GM12891 (cell line): ENCODE measurements at places on chromosomes 4 and X.

- DNase-seq, result no peak
These were observed 112.2 kb downstream of the ZAR1 start for GRCh38 chr4:48602222-48602621.

DNA sequence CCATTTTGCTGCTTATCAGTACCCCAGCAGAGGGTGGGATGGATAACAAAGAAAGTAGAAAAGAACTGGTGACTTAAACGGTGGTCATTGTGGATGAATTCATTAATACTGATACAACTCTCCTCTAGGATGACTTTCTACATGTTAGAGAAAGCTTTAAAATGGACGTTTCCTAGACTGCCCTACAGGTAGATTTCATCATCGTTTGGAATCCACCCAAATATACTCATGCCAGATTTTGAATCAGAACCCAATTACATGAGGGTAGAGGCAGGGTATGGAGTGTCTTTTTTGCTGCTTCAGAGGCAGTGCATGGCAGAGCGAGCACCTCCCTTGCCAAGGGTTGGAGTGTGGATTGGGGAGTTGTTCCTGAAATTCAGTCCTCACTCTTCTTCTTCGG is 13.3 kb upstream of the ANTXR2 start:
- no peak for DNase-seq

GRCh38 chrX:17603196-17603595 is 134.1 kb upstream of the SCML1 start:
- DNase-seq, result no peak

DNA sequence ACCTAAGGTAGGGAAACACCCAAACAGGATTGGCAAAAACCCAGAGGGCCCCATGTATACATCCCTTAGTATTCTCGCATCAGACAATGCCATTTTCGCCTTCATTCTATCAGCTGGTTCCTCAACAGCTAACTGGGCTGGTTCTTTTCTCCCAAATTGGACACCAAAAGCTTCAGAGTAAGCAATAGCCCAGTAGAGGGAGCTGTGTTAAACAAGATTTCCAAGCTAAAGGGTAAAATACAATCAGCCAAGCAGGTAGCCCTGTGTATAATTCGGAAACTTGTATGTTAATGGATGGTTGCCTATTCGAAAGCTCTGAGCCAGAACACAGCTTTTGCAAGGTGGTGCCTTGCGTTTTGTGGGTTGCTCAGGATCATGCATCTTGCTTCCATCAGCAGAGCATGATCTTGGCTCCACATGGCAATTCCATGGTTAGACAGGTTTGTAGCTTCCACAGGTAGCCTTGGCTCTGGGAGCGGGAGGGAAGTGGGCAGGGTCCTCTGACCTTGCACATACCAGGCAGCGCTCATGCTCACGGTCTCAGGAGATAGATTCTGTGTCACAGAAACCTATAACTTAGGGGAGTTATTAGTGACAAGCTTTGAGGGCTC is 115.2 kb upstream of the LNX1 start:
- peak; percentile 8 for DNase-seq

DNA sequence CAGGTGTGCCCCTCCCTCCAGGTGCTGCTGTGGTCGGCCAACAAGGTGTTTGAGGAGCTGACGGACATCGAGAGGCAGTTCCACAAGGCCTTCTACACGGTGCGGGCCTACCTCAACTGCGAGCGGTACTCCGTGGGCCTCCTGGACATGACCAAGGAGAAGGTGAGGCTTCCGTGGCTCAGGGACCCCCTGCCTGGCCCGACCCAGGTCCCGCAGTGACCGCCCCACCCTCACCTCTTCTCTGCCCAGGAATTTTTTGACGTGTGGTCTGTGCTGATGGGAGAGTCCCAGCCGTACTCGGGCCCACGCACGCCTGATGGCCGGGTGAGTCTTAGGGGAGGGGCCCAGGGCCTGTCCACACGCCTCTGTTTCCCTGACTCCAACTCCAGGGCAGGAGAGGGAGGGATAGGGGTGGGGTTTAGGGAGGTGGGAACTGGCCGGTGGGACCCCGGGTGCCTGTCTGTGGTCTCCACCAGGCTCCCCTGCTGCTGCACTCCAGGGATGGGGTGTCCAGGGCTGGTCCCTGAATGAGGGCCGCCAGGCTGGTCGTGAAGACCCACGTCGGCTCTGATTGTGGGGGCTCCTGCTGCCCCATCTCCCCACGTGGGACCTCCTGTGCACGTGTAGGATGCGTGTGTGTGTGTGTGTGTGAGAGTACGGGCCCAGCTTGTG is 20.1 kb downstream of the ATP5ME start:
- no peak for DNase-seq

DNA sequence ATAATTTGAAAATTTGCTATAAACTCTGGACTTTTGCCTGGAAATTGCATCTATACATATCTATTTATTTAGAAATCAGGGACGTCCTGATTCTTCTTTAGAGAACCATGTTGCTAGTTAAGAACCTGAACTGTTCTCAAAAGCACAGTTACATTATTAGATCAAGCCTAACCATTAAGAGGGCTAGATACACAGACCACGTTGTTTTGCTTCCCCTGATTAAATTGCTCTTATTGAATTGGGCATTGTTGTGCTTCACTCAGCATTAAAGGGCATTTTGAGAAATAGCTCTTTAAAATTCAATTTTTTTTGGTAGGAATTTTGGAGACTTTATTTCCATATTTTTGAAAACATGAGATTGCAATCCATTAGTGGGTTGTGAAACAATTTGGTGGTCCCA is 44.4 kb downstream of the FIP1L1 start:
- no peak for DNase-seq

- peak; percentile 62 for DNase-seq
These were observed 1.7 kb downstream of the CTBP1 start for GRCh38 chr4:1246901-1247863.

GRCh38 chr4:165945991-165946390 is 73.0 kb downstream of the TLL1 start:
- DNase-seq, result no peak

DNA sequence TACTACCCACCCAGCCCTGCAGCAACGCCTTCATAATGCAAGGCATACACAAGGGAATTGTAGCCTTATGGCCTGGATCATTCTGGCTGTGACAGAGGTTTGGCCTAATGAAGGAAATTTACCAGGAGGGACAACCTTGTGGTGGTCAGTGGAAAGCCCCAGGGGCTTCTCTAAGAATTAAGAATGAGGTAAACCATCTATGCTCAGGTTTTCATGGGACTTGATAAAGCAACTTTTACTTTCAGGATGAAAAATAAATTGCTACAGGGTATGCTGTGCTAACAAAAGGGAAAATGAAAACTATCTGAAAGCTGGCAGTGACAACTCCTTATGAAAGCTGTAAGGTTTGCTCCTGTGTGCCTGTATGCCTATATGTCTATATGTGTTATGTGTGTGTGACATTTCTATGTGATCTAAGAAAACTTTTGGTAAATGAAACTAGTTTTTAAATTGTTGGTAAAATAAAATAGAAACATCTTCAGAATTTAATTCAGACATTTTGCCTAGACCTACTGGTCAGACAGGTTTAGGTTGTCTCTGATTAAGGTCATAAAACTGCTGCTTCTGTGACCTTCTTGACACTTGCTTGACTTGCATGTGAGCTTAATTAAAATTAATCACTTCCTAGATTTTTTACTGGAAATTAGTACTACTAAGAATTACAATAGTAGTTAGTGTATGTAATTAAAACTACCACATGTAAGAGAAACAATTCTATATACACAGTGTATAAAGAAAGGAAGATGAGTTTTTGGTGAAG is 19.9 kb upstream of the TXK start:
- DNase-seq, result no peak

DNA sequence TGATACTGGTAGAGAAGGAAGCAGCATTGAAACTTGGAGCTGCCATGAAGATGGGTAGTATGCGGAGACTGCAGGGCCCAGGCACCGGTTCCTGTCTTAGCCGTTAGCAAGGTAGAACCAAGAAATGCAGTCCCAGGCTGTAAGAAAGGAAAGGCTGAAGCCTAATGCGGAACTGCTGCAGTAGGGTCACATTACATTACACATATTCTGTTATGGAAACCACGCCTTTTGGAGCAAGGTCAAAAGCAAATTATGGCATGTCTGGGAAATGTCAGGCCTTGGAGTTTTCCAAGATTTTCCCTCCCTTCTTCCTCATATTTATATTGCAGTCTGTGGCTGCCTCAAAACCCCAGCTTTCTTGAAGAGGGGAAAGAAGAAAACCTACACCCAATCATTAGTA is 204.8 kb upstream of the RASGEF1B start:
- DNase-seq, result no peak

GRCh38 chr4:186628058-186628711 is 72.8 kb upstream of the MTNR1A start:
- no peak for DNase-seq

GRCh38 chrX:119606280-119607017 is at the start of gene NKRF:
TSS of gene NKRF (minus strand) at chrX:119606424.
- DNase-seq, result peak; percentile 54
